ENCODE measurements at places on chromosomes 1 and 21.

GRCh38 chr1:20172033-20172590, 13.8 kb upstream of the UBXN10 start:
- no peak for DNase-seq

- no peak for DNase-seq
Measured at GRCh38 chr1:19824541-19824940, 9.5 kb upstream of the RNF186 start.

DNA sequence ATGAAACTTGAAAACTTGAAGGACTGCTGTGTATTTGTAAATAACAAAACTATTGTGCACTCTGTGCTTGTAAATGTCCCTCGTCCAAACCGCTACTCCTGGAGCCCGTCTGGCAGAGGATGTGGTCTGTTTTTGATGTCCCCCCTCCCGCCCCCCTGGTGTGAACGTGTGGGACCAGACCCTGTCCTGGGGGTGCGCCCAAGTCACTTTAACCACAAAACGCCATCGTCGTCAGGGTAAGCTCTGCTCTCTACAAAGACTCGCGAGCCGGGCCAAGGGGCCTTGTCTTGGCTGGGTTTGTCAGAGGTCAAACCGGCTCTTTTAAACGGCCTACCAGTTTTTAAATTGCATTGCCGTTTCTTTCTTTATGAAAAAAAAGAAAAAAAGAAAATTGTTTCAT, 87.4 kb upstream of the TMEM51 start:
- no peak for DNase-seq

- DNase-seq: no peak
Measured at GRCh38 chr1:167102906-167103573, 9.2 kb downstream of the STYXL2 start.

DNA sequence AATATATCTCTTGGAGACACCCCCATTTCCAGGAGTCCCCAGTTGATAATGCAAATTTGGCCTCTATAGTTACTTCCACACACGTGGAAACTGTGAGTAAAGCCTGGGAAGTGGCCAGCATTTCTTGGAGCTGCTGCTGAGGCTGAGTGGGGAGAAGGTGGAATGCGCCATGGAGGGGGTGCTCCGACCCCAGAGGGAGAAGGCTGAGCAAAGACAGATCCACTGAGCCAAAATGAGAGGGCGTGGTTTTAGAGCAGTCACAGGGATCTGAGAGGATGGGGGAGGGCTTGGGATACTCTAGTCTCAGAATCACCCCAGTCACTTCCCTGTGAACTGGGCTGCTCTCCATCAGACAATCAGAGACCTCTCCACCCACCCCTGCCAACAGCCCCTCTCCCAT, 38.7 kb downstream of the TRIM62 start:
- no peak for DNase-seq

- no peak for DNase-seq
Measured at GRCh38 chr1:43622901-43623780, 26.8 kb upstream of the KDM4A start.

- DNase-seq: no peak
Measured at GRCh38 chr1:236280438-236281197, 1.1 kb downstream of the ERO1B start.

- DNase-seq: peak; percentile 73
Measured at GRCh38 chr1:67149179-67149770, 14.5 kb upstream of the C1orf141 start.

DNA sequence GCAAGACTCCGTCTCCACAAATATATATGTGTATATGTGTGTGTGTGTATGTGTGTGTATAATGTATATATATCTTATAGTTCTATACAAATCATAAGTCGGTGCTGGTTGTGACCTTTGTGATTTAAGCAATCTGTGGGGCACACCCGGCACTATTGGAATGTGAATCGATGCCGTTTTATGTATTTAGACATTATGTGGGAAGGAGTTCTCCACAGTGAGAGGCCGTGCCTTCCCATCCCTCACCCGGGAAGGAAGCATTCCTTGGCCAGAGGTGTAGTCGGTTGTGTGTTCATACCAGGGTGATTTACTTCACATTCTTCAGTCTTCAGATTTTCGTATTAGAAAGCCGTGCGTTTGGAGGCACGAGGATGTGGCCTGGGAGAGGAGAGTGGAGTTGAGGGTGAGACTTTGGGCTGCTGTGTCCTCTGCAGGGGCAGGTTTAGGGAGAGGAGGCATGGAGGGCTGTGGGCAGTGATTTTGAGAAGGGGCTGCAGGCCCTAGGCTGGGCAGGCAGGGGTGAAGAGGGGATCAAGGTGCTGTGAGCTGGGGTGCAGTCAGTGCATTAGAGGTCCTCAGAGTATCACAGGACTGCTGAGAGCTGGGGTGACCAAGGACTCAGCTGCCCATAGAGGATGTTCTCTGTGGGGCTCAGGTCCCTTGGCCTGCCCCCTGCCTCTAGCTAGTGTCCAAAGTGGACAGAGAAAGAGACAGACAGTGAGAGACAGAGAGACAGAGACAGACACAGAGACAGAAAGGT, 57.7 kb downstream of the TRIM11 start:
- no peak for DNase-seq

- no peak for DNase-seq
Measured at GRCh38 chr1:71882226-71882625, 400.1 kb downstream of the NEGR1 start.

- DNase-seq: no peak
Measured at GRCh38 chr1:186780076-186780475, 48.7 kb upstream of the PLA2G4A start.

DNA sequence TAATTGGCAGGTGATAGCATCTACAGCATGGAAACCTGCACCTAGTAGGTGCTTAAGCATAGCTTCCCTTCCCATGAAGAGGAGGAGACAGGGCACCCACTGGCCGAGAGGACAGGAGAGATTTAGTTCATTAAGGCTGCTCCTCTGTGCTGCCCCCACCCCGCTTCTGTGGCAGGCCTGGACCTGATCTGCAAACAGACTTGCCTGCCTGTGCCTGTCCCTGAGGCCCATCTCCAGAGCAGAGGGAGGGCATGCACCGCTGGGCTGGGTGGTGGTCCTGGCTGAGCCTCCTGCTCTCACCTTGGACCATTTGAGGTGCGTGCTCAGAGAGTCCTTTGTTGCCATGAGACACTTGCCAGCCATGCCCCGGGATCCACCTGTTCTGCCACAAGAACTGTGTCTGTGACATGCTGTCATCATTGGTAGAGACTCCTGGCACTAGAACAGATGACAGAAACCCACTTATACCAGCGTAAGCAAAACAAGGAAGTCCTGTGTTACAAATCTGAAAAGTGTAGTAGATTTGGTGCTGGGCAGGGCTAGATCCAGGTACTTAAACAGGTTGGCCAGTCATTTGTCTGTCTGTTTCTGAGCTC, 55.6 kb downstream of the PTPRF start:
- no peak for DNase-seq

- no peak for DNase-seq
Measured at GRCh38 chr21:25572861-25573310, 34.4 kb downstream of the MRPL39 start.

GRCh38 chr1:201702936-201703335, 126.0 kb upstream of the IPO9 start:
- no peak for DNase-seq

- DNase-seq: no peak
Measured at GRCh38 chr1:205028924-205029323, 14.1 kb upstream of the CNTN2 start.

GRCh38 chr1:28247612-28248272, 11.6 kb upstream of the SESN2 start:
- DNase-seq: no peak

GRCh38 chr21:43716376-43717165, 2.4 kb upstream of the PDXK start:
- DNase-seq: no peak

DNA sequence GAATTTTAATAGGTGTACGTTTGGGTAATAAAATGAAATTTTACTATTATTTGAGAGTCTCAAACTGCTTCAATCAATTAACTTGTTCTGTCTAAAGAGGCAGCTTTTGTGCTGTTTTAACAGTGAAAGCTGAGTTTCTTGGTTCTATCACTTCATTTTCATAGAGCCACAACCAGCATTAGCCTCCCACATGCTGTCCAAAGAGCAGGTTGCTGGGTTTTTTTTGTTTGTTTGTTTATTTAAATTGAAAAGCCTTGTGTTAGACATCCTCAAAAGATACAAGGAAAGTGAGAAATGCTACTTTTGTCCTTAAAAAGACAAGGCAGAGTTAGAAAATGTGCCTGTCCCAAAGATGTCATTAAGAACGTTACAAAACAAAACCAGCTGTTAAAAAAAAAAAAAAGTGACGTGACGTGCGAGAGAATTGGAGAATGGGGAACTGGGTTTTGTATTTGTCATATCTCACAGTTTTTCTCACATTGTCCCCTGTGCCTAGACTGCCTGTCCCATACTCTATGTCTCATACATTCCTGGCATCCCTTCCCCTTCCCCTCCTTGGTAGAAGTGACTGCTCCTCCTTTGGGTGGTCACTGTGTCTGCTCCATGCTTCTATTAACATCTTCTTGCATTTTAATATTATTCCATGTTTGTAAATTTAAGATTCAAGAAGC, 63.1 kb upstream of the CD34 start:
- no peak for DNase-seq

GRCh38 chr1:14141656-14142055, 441.7 kb downstream of the PRDM2 start:
- DNase-seq: no peak

GRCh38 chr1:6491480-6491962, at the start of gene PLEKHG5:
PLEKHG5 (minus strand) TSS chr1:6491667; CDS start chr1:6477571, 14,096 bp downstream.
- no peak for DNase-seq

- no peak for DNase-seq
Measured at GRCh38 chr1:29280409-29281131, 44.2 kb downstream of the PTPRU start.

DNA sequence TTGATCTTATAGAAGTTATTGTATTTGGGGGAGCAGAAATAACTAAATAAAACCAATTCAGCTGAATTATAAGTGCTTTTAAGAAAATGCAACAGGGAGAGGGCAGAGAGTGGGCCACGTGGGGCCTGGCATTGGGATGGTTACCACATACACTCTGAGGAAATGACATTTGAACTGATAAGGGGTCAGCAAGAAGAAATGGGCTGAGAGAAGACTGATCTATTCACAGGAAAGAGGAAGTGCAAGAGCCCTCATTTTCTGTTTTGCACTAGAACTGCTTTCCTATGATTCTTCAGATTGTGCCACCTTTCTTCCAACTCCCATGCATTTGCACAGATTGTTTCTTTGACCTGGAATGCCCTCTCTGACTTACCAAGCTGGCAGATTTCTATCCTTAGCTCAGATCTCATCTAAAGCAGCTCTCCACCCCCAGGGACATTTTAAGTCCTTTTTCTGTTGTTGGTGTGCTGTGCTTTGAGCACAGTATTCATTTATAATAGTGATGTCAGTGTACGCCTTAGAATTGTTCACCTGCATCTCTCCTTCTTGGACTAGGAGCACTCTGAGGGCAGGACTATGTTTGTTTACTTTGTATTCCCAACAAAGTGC, 115.9 kb downstream of the FGGY start:
- no peak for DNase-seq

- no peak for DNase-seq
Measured at GRCh38 chr1:25501235-25502058, 42.0 kb upstream of the LDLRAP1 start.

DNA sequence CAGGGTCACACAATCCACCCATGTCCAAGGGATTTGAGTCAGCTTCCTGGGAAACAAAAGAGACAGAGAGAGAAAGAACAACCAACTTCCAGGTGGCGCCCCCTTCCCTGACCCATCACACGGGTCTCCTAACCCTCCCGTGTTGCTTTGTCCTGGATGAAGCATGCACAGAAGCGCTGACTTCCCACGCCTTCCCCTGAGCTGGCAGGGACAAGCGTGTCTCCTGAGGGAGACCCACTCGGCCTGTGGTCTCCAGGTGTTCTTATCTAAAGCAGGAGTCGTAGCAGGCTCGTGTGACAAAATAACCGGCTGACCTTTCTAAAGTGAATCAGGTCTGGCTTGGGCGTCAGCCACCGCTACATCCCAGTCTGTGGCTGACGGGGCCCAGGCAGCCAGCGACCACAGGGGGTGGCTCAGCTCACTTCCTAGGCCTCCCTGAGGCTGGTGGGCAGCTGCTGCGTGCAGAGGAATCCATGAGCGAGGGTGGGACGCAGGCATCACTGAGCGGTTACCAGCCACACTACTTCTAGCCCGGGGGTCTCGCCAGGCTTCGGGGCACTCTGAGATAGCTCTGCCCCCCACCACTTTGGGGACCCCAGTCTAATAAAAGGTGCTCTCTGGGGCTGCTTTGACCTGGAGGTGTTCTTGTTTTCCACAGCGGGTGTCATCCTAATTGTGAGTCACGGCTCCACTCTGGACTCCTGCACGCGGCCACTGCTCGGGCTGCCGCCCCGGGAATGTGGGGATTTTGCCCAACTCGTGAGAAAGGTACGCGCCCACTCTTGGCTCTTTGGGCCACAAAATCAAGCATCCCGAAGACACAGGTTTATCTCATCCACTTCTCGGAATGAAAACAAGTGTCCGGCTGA, 40.4 kb downstream of the UBASH3A start:
- DNase-seq: no peak

- DNase-seq: no peak
Measured at GRCh38 chr1:147591993-147592392, 50.7 kb downstream of the BCL9 start.

GRCh38 chr21:42474043-42474831, 21.8 kb downstream of the RSPH1 start:
- no peak for DNase-seq

GRCh38 chr1:233518344-233518743, 95.6 kb upstream of the KCNK1 start:
- DNase-seq: peak; percentile 11

- no peak for DNase-seq
Measured at GRCh38 chr1:39250460-39251240, 46.2 kb downstream of the MACF1 start.

DNA sequence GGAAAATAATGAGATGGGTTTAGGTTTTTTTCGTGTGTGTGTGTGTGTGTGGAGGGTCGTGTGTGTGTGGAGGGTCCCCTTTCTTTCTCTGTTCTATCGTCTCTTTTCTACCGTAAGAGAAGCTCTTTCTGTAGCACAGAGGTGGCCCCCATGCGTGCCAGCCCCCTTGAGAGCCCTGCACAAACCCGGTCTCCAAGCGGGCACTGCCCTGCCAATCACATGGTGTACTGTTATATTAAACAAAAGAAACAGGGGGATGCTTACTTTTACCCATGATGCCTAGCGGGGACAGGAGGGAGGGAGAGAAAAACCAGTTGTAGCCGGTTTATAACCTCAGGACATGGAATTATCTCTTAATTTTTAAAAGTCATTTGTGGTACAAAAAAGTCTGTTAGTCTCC, 41.0 kb downstream of the GATAD2B start:
- peak; percentile 72 for DNase-seq

DNA sequence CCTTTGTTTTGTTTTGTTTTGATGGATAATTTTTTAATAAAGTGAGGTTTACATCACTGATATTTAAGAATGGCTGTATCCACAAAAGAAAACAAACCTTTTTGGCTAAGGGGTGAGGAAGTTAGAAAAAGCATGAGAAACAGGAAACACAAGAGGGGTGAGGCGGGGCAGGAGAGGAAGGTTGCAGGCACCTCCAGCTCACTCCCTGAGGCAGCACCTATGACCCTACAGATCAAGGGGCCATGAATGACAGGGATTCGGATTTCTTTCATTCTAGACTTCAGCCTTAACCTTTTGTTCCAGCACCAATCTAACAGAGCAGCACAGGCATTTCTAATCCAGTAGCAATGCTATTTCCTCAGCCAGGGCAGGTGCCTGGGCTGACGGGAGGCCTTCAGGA, 4.4 kb downstream of the CLCA4 start:
- no peak for DNase-seq
